ENCODE measurements at places on chromosomes 3 and 15. TPM values are rescaled to one million over a fixed set of nuclear protein-coding genes. Genes with fewer than 3 reads are reported as not detected.

DNA sequence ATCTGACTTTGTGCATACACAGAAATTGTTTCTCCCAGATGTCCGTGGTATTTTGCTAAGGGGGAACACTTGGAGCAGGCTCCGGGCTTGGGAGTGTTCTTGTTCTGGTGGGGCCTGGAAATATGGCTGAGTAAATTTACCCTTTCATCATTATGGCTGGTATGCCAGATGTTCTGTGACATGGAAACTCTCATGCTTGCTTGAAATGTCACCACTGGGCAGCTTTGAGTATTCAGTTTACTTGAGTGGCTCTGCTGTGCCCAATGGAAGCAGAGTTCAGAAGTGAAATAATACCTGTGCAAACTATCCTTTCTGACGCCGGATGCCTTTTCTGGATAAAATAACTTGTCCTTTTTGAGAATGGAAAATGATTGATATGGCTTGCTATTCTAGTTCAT lies 283.6 kb upstream of the TPM1 start:
- DNase-seq: no peak
- no peaks in the 10 kb centered on the region for H3K27me3 ChIP-seq
- H3K4me1 ChIP-seq: no peaks in the 10 kb centered on the region
- H3K36me3 ChIP-seq: no peaks in the 10 kb centered on the region

Gene RAD51
- total RNA-seq: 4.0 TPM

- H3K4me3 ChIP-seq: no peak overlapping the region
- no peak for DNase-seq
- H3K27ac ChIP-seq: no peak overlapping the region
- no peaks in the 10 kb centered on the region for H3K4me1 ChIP-seq
- H3K36me3 ChIP-seq: no peaks in the 10 kb centered on the region
Observed at GRCh38 chr15:33293713-33294334, 16.9 kb upstream of the RYR3 start.

Gene ITIH1
- total RNA-seq: not detected

DNA sequence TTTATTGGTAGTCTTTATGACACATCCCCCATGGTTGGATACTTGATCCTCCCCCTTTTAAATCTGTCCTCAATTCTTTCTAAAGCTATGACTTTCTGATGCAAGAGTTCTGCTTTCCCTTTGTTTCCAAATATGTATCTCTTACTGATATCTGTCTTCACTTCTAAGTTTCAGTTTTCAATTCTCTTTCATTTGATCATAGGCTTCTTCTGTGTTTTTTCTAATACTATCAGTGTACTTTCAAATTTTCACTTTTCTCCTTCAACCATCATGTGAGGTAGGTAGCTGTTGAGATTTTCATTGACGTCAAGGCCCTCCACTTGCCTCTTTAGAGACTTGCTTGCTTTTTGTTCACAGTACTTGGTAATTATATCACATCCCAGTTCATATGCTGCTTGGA lies 436.5 kb downstream of the CNTN4 start:
- no peaks in the 10 kb centered on the region for H3K27me3 ChIP-seq
- H3K36me3 ChIP-seq: no peaks in the 10 kb centered on the region
- no peaks in the 10 kb centered on the region for H3K4me1 ChIP-seq

Gene SUCNR1
- 0.23 TPM for total RNA-seq

- peaks cover 10% of the 10 kb centered on the region for H3K36me3 ChIP-seq
- H3K4me1 ChIP-seq: peaks cover 24% of the 10 kb centered on the region
- no peak overlapping the region for H3K27ac ChIP-seq
- H3K27me3 ChIP-seq: no peaks in the 10 kb centered on the region
- no peak for DNase-seq
- no peak overlapping the region for H3K4me3 ChIP-seq
Observed at GRCh38 chr3:33803252-33803651, 4.8 kb downstream of the PDCD6IP start.

GRCh38 chr15:33296050-33296449 lies 14.7 kb upstream of the RYR3 start:
- H3K27ac ChIP-seq: no peak overlapping the region
- no peaks in the 10 kb centered on the region for H3K27me3 ChIP-seq
- H3K36me3 ChIP-seq: no peaks in the 10 kb centered on the region
- H3K4me1 ChIP-seq: no peaks in the 10 kb centered on the region

DNA sequence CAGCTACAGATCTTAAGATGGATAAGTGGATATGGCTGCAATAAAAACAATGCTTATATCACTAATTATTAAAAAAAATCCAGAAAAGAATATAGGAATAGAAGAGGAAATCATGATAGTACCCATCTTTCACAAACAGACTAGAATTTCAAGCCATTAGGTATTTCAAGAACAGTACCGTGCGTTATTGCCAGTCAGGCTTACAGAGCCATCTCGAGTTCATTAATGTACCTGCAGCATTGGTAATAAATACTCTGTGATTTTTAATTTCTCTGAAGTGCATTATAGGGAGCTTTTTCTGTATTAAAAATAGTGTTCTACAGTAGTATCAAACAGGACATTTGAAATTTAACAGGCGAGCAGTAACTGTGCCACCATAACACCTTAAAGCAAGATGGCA lies 35.7 kb downstream of the ST3GAL6 start:
- no peaks in the 10 kb centered on the region for H3K27me3 ChIP-seq
- H3K4me1 ChIP-seq: no peaks in the 10 kb centered on the region
- DNase-seq: no peak
- H3K36me3 ChIP-seq: no peaks in the 10 kb centered on the region
- H3K4me3 ChIP-seq: no peak overlapping the region

DNA sequence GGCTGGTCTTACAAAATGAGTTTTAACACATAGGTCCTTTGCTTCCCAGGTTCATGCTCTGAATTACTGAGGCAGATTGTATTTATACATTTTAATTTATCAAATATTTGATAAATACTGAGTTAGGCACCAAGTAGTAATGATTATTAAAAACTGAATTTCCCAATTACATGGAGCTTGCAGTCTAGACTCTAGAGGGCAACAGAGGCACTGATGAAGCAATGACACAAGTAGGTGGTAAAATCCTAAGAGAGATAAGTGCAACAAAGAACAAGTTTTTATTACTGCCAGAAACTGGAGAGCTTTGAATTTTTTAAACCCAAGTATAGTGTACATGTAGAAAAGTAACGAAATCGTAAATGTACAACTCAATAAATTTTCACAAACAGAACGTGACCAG lies 406.2 kb upstream of the RARB start:
- no peaks in the 10 kb centered on the region for H3K27me3 ChIP-seq
- no peak overlapping the region for H3K27ac ChIP-seq
- H3K4me3 ChIP-seq: no peak overlapping the region
- H3K4me1 ChIP-seq: no peaks in the 10 kb centered on the region
- H3K36me3 ChIP-seq: no peaks in the 10 kb centered on the region

GRCh38 chr15:77819048-77819850 lies 186.5 kb upstream of the LINGO1 start:
- H3K27me3 ChIP-seq: peaks cover 8% of the 10 kb centered on the region
- H3K36me3 ChIP-seq: no peaks in the 10 kb centered on the region
- DNase-seq: no peak
- no peak overlapping the region for H3K27ac ChIP-seq
- H3K4me1 ChIP-seq: no peaks in the 10 kb centered on the region
- no peak overlapping the region for H3K4me3 ChIP-seq

Gene FES
- total RNA-seq: 70.3 TPM

Gene ATG3
- 52.0 TPM for total RNA-seq

Gene PLSCR5
- not detected for total RNA-seq

- H3K4me1 ChIP-seq: no peaks in the 10 kb centered on the region
- DNase-seq: no peak
- H3K36me3 ChIP-seq: no peaks in the 10 kb centered on the region
- no peak overlapping the region for H3K4me3 ChIP-seq
- H3K27ac ChIP-seq: no peak overlapping the region
- no peaks in the 10 kb centered on the region for H3K27me3 ChIP-seq
Observed at GRCh38 chr15:74300057-74300795, 64.1 kb downstream of the CCDC33 start.

DNA sequence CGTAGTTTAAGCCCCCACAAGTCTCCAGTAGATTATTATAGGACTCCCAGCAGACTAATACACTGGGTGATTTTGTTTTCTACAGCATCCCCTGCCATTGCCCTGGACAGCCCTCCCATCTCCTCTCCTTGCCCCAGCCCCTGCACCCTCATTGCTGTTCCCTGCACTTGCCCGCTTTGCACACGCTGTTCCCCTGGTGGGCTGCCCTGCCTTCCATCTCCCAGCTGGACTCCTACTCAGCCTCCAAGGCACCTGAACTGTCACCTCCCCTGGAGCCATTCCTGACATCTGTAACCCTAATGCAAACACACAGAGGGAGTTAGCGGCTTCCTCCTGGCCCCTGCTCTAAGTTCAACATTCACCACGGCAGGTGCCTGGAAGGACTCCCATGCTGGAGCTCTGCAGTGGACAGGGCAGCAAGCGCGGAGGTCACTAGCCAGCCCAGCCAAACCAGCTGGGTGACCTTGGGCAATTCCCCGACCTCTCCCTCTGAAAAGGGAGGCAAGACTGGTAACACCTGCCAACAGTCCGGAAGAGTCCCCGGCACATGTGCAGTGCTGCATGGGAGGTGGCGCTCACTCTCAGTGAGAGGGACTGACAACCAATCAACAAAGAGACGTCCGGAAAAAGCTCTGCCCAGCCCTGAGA lies 38.8 kb upstream of the IQSEC1 start:
- no peaks in the 10 kb centered on the region for H3K36me3 ChIP-seq
- H3K4me1 ChIP-seq: peaks cover 22% of the 10 kb centered on the region
- H3K4me3 ChIP-seq: no peak overlapping the region
- H3K27me3 ChIP-seq: no peaks in the 10 kb centered on the region
- H3K27ac ChIP-seq: no peak overlapping the region

DNA sequence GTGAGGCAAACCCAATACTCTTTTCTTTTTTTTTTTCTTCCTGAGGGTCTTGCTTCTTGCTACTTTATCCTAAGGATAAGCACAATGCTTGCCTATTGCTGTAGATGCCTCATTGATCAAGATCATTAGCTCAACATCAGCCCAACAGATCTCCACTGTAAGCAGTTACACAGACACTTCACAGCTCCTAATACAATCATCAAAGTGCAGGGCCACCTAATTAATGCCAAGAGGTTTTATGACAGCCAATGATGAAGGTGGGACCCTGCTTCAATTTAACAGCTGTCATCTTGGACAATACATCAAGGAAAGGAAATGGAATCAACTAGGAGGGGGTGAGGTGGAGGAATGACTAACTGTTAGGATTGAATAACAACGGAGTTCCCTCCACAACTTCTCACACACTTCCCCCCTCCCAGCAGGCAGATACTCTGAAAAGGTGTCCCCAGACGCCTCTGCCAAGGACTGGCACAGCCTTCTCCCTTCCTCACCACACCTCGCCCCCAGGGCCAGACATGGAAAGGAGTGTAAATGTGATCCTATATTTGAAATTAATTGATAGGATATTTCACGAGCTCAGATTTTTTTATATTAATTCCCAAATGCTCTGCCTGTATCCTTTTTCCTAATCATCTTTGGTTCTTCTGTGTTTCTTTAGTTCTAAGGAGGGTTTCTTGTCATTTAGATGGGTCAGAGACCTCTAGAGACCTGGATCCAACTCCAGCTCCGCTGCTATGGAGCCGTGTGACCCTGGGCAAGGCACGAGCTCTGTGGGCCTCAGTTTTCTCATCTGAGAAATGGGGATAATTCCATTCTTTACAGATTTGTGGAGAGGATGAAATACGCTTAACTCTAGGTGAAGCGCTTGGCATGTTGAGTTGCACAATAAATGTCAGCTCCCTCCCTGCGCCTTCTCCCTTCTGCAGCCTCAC lies 1.2 kb downstream of the DCLK3 start:
- no peak overlapping the region for H3K4me3 ChIP-seq
- H3K27me3 ChIP-seq: peaks cover 13% of the 10 kb centered on the region
- H3K27ac ChIP-seq: no peak overlapping the region
- H3K36me3 ChIP-seq: no peaks in the 10 kb centered on the region
- DNase-seq: no peak
- no peaks in the 10 kb centered on the region for H3K4me1 ChIP-seq

DNA sequence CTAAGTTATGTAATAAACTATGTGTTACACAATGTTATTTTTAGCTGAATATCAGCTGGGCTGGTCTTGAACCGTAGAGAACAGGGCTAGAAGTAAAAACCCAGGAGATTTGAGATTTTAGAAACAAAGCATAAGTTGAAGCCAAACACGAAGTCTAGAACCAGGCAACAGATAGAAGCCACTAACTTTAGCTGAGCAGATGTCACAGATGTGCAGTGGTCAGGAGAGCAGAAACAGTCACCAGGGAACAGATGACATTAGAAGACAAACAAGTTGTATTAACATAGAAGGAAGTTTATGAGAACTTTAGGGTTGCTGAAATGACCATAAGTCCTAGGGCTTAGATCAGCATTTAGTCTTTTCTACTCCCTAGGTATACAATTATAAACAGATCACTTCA lies 731.0 kb downstream of the ZNF385D start:
- H3K27ac ChIP-seq: no peak overlapping the region
- H3K4me3 ChIP-seq: no peak overlapping the region
- H3K27me3 ChIP-seq: no peaks in the 10 kb centered on the region
- no peaks in the 10 kb centered on the region for H3K36me3 ChIP-seq
- DNase-seq: no peak
- no peaks in the 10 kb centered on the region for H3K4me1 ChIP-seq

Gene TEX55
- not detected for total RNA-seq

DNA sequence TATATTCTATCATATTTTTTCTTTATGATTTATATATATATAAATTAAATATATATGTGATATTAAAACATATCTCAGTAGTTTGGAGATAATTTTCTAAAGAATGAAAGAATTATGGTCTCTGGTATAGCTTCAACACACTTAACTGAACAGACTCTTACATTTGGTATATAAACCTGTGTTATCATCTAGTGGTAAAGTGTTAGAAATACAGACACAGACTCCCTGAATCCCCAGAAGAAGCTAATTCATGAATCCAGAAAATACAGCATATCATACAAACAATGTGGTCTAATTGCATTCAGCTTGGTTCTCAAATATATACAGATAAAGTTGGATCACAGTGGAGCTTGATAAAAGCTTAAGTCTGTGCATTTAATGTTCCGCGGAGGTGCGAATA lies 1100.4 kb downstream of the ROBO2 start:
- H3K27ac ChIP-seq: no peak overlapping the region
- no peaks in the 10 kb centered on the region for H3K27me3 ChIP-seq
- no peak for DNase-seq
- no peaks in the 10 kb centered on the region for H3K4me1 ChIP-seq

Gene GADL1
- not detected for total RNA-seq

Data from natural killer cell (primary cell).